ENCODE measurements at places on chromosomes 7 and 10.

- DNase-seq = no peak
Measured at GRCh38 chr10:18364987-18365775, 225.0 kb downstream of the CACNB2 start.

DNA sequence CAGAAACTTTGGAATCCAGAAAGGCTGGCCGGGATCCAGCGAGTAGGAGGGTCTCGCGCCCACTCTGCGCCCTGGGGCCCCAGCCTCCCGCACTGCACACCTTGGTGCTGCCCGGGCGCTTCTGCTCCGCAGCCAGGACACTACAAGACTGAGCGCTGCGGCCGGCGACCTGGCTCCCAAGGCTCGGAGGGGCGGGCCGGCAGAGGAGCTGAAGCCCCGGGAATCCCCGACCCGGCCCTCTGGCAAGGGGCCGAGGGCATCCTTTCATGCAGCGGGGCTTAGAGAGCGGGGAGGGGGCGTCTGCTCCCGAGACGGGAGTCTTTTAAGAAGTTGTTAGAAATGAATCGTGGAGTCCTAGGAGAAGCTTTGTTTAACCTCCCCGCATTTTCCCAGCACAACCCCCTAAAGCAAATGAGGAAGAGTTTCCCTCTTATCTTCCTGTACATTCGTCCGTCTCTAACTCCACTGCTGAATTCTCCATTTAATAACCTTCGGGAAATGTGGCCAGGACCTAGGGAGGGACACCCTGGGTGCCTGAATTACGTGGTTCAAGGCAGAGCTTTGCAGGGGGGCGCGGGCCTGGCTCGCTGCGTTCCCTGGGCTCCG, 1.1 kb downstream of the VWC2 start:
- no peak for DNase-seq

DNA sequence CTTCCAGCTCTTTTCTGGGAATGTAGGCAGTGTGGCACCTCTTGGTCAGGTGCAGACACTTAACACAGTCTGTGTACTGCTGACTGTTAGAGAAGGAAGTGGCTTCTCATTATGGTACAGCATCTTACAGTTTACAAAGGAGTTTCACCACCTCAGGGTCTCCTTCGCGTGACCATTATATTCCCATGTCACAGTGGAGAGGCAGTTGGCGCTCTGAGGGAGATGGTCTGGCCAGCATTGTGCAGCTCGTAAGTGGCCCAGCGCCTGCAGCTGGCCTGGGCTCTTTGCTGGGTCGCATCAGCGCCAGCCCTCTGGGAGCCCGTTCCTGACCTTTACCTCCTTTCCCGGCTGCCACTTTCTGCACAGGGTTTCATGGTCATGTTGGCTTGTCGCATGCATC, 15.4 kb downstream of the TSPAN15 start:
- DNase-seq = no peak

DNA sequence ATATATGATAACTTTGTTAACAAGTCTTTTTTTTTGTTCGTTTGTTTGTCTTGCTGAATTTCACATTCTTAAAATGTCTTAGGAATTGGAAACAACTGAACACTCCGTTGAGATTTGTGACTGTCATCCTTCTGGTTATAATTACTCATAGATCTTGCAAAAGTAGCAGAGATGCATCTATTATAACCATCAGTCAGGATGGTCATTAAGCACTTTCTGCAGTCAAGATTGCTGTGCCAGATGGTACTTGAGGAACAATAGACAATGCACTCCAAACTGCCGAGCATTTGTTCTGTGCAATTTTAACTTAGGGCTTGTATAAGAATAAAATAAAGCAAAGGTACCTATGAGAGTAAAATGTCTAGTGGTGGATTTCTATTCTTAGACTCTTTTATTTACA, 710.1 kb upstream of the KCND2 start:
- no peak for DNase-seq

DNA sequence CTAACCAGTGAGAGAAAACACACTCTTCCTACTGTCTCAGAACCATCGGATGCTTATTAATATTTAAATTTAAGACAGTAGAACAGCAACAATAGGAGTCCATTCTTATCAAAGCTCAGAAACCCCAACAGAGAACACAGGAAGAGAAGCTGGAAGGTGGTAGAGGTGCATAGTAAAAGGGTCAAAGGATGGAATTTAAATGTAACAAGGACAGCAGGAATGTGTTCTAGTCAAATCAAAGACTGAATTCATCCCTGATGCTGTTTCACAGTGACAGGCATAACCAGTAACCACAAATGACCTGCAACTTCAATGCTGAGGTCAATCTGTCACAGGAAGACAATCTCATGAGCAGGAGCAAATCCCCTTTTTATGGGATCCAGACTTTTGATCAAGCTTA, 1259.7 kb downstream of the XPNPEP1 start:
- DNase-seq = no peak

- peak; percentile 95 for DNase-seq
Measured at GRCh38 chr10:113788604-113789083, 37.2 kb downstream of the PLEKHS1 start.

DNA sequence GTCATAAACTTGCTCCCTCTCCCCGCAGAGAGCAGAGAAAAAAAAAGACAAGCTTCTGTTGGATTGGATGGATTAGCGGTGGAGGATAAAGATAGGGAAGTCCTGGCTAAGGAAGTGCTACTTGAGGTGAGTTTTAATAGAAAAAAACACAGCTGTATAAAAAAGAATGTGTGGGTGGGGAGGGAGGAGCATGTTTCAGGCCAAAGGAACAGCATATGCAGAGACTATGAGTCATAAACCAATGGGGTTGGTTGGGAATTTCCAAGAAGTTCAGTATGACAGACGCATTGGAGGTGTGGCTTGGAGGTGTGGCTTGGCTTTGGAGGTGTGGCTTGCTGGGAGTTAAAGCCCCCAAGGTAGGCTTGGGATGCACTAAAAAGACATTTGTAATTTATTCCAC, 103.0 kb upstream of the LSM8 start:
- peak; percentile 57 for DNase-seq

- DNase-seq = peak; percentile 26
Measured at GRCh38 chr10:23065181-23065948, 30.0 kb upstream of the MSRB2 start.

DNA sequence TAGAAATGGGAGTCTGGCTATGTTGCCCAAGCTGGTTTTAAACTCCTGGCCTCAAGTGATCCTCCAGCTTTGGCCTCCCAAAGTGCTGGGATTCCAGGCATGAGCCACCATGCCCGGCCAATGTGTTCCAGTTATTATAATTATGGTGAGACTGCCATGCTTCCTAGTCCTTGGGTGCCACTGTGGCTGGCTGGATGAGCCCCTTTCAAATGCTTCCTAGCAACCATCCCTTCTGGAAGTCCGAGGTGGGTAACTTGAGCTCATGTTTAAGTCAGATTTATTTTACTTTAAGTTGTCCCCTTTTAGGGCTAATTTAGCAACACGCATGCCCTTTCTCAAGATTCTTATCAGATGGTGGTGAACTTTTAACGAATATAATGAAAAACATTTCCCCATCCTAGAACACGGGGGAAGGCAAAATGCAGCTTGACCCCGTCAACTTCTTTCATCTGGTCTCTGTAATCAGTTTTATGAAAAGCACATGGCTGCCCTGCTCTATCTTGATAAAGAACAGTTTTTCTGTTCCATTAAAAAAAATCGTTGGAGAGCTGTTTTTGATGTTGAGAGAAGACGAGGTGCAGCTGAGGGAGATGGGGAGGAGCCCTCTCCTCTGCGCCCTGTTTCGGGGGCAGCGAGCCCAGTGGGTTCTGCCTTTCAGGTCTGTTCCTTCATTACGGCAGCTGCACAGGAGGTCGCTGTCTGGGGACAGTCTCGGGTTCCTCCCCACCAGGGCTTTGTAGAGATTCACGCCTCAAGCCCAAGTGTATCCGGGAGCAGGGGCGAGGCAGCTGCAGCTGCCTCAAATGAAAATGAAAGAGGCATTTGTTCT, 61.0 kb upstream of the MKI67 start:
- DNase-seq = no peak

DNA sequence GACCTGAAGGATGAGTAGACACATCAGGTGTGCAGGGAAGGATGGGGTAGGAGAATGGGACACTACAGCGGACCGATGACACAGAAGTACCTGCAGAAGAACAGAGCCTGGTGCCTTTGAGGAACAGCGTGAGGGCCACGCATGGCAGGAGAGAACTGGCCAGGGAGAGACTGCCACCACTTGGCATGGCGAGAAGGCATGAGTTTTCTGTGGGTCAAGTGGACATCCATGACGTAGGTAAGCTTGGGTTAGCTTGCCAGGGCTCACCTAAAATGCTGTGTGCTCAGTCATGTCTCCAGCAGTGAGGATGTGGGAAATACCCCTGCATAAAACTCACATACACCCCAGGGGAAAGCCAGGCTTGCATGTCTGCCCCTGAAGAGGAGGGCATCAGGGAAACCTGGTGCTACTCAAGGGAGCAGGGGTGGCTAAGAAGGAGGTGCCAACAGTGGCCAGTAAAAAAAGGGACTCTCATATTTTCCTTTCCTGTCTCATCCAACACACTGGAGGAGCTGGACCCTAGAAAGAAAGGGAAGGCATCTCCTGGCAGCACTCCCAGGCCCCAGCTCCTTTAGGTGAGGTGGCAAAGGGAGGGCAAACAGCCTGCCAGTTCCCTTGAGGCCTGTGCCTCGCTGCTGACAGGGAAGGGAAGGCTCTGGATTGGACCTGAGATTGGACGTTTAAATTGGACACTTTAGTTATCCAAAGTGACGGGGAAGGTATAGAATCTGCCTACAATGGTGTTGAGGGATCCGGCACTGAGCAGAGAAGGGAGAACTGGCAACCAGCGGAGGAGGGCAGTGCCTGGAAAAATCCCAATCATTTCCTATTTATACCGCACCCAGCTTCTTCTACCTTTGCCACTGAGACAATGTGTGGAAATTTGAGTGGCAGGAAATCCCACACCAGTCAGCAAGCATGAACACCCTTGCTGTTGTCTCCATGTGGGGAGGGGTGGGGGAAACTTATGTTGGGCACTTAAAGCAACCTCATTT, 255.7 kb downstream of the GLI3 start:
- no peak for DNase-seq

- DNase-seq = no peak
Measured at GRCh38 chr10:7810443-7810842, 7.9 kb upstream of the TAF3 start.

DNA sequence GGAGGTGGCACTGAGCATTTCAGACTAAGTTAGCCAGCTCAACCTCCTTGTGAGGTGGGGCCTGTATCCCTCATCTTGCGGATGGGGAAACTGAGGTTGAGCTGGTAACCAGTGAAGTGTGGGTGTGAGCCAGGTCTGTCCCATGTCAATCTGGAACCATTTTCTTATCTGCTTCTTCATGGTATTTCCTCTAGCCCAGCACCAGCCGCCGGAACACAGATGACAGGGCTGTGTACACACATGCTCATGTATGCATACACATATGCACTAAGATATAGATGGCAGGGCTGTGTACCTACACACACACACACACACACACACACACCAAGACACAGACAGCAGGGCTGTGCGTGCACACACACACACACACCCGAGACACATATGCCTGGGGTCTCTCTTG, 18.5 kb downstream of the RAMP3 start:
- no peak for DNase-seq

- no peak for DNase-seq
Measured at GRCh38 chr10:72831696-72832409, 61.7 kb upstream of the OIT3 start.

DNA sequence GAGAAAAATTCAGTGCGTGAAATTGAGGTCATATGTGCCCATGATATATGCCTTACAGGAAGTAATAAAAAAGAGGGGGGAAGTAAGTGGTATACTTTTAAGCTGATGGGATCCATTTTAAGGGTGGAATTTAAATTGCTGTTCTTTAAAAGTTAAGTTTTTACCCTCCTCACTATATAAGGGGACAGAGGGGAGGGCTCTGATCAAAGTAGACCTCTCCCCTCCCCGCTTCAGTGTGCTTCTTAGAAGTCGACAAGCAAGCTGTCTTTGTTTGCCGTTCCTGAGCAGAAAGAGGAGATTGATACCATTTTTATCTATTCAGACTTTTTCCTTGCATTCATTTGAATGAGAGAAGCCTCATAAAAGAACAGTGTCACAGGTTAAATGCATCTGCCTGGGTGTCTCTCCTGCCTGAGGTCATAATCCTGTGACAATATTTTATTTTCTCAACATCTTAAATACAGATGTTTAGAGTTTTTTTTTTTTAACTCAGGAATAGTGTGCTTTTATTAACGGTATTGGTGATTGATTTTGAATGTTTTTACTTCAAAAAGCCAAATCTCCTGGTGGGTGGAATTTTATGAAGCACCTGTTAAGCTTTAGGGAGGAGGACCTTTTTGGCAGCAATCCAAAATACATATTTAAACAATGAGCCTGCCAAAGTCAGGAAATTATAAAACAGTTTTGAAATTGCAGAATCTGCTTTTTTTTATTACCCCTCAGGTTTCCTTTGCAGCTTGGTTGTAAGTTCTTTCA, 141.7 kb downstream of the KAT6B start:
- no peak for DNase-seq

- peak; percentile 19 for DNase-seq
Measured at GRCh38 chr10:66680886-66681285, 244.9 kb upstream of the LRRTM3 start.

- no peak for DNase-seq
Measured at GRCh38 chr7:74134117-74134620, 40.0 kb upstream of the EIF4H start.

GRCh38 chr10:45274364-45274763, 41.0 kb downstream of the OR13A1 start:
- no peak for DNase-seq

- DNase-seq = no peak
Measured at GRCh38 chr7:157671358-157672255, 334.8 kb downstream of the DNAJB6 start.

- DNase-seq = no peak
Measured at GRCh38 chr10:108450280-108450679, 1285.8 kb upstream of the SORCS1 start.

DNA sequence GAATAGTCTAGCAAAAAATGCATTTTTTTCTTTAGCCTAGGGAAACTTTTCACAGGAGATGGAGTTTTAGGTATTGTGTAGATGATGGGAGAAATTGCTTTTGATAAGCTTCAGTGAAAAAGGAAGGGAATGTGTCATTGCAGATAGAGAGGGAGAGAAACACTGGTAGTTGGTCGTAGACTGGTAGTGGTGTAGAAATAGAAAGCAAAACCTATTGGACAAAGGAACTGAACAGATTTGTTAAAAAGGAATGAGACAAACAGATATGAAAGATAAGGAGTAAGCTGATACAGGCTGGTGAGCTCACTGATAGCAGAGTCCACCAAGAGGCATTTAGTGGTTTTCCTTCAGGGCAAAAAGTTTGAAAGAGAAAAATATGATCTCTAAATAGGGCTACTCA, 94.3 kb downstream of the ZEB1 start:
- no peak for DNase-seq

GRCh38 chr7:73888959-73889358, 28.0 kb downstream of the TMEM270 start:
- peak; percentile 24 for DNase-seq

- no peak for DNase-seq
Measured at GRCh38 chr10:60940446-60940845, 3.5 kb downstream of the RHOBTB1 start.

Data from LHCN-M2 (cell line).